ENCODE measurements at places on chromosomes 13 and 19.

DNA sequence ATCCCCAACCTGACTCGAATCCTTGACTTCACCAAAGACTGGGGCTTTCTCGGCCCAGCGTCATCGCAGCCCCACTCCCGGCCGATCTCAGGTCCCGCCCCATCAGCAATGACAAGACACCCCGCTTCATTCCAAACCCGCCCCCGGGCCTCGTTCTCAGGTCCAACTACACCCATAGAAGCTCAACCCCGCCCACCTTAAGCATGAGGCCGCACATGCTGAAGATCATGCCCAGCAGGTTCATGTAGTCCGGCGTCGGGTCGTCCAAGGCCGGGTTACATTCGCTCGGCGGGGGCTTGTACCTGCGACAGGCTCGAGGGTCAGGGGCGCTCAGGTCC lies 2.3 kb downstream of the WDR83 start:
- peak; percentile 63 for DNase-seq

DNA sequence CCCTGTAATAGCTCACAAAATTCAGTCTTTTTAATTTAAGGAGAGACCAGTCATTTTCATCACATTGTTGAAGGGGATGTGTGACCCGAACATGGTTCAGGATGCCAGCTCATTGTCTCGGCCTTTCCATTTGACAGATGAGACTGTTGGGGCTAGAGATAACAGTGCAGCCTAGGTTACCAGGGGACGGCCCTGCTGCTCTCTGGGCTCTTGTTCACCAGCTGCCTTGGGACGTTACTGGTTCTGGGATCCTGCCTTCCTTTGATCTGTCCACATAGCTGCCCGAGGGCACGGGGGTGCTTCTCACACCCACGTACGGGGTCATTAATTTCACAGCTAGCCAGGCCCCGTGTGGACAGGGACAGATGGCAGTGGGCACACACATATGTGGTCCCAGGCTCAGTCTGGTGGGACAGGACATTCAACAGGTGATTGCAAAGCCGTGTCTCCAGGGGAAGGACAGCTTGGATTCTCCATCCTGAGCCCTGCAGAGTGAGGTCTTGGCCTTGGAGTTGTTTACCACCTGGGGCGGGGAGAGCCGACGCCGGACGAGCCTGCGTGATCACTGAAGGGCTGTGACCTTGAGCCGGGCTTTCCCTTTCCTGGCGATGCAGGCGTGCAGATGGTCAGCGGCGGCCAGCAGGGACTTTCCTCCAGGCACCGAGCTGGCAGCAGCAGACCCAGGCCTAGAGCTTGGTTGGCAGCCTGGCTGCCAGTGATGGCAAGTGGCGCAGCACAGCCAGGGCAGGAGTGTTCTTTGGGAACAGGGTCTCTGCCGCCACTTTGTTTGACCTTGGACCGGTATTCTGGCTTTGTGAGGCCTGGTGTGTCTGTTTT lies 26.7 kb upstream of the NPAS1 start:
- DNase-seq, result no peak

- DNase-seq, result no peak
These were observed 29.8 kb downstream of the ADGRE2 start for GRCh38 chr19:14748601-14749000.

DNA sequence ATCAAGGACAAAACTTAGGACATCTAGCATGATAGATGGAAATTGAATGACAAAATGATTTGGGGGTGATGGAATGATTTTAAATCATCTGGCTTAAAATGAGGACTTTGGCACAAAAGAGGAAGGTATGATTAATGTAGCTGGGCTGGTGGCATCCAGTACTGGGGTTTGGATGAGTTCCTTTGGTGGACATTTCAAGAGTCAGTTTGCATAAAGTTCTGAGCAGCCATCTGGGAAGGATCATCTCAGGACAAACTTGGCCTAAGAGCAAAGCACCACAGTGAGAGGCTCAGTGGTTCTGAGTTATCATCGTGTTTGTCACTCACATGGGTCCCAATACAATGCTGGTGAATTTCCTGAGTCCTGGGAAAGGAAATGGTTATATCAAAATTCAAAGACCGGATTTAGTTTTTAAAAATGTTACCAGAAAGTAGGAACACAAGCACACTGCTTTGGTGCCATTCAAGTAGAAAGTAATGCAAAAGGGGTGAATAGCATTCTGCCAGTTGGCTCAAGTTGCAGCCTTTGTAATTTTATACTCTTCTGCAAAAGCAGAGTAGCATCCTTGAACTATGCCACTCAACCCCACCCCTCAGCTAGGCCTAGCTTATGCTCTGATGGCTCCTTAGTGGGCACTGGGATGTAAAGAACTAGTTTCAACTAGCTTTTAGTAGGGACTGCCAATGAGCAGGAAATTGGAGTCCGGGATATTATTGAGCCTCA lies 219.0 kb downstream of the COG6 start:
- DNase-seq, result peak; percentile 28

DNA sequence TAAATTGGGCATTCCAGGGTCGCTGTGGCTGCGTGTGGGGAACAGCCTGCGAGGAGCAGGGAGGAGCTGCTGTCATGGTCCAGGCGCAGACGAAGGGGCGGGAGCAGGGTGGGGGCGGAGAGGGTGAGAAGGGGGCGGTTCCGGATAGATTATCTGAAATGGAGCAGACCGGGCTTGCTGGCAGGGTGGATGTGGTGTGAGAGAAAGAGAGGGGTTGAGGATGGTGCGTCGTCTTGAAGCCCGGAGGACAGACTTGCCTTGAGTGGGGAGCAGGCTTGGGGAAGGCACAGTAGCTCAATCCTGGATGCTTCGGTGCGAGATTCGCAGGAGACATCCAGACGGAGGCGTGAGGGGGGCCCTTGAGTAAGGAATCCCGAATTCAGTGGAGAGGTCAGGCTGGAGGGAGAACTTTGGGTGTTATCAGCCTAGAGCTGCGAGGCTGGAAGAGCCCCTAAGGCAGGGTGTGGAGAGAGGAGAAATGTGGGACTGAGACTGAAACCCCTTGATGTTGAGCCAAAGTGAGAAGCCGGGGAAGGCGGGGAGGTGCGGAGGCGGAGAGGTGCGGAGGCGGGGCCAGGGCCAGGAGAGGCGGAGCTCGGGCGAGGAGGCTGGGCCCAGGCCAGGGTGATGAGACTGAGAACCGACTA lies 40.6 kb downstream of the DPF1 start:
- DNase-seq, result peak; percentile 67

- DNase-seq, result no peak
These were observed 300.1 kb downstream of the COG6 start for GRCh38 chr13:39955560-39955959.

DNA sequence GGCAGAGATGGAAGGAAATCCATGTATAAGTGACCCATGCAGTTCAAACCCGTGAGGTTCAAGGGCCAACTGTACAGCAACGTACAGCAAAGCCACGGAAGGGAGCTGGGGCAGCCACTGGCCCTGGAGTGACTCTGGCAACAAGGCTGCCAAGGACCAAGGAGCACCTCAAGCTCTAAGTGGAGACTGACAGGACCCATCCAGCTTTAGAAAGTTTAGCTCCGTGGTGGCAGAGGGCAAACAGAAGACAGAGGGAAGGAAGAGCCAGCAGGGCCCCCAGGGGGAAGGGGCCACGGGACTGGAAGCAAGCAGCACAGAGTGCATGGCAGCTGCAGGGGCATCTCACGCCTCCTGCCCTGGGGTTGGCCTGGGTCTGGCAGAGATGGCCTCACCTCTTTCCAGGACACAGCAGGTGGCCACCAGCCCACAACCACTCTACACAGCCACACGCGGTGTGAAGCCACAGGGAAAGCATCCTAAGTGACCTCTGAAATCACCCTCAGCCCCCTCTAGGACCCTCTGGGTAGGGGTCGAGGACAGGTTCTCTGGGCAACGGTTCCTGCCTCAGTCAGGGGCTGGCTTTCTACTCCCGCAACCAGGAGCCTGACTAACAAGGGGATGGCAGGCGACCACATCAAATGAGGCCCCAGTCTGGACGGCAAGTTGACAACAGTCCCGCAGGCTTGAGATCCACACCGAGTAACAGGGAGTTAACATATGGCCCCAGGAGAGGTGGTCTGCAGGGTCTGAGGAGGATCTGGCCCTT lies 3.8 kb downstream of the MIER2 start:
- no peak for DNase-seq

- DNase-seq, result no peak
These were observed 22.4 kb downstream of the AMER2 start for GRCh38 chr13:25149711-25150110.

- peak; percentile 14 for DNase-seq
These were observed 64.2 kb upstream of the UQCRFS1 start for GRCh38 chr19:29277102-29277501.

- peak; percentile 58 for DNase-seq
These were observed 66.6 kb upstream of the ZNF527 start for GRCh38 chr19:37304190-37304883.

DNA sequence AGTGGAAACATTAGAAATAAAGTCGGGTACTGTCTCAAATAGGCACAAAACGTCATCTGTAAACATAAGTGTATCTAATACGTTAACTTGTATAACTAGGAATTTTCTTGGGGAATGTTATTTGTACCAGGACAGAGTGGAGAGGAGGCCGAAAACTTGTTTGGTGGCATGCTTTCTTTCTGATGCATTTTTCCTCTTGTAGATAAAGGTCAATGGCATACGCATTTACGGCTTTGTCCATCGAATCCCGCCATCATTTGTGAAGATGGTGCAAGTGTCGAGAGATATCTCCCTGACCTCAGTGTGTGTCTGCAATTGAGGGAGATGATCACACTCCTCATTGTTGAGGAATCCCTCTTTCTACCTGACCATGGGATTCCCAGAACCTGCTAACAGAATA lies 4.7 kb downstream of the LGALS13 start:
- no peak for DNase-seq

- DNase-seq, result no peak
These were observed 16.2 kb downstream of the CERS1 start for GRCh38 chr19:18879579-18880373.

DNA sequence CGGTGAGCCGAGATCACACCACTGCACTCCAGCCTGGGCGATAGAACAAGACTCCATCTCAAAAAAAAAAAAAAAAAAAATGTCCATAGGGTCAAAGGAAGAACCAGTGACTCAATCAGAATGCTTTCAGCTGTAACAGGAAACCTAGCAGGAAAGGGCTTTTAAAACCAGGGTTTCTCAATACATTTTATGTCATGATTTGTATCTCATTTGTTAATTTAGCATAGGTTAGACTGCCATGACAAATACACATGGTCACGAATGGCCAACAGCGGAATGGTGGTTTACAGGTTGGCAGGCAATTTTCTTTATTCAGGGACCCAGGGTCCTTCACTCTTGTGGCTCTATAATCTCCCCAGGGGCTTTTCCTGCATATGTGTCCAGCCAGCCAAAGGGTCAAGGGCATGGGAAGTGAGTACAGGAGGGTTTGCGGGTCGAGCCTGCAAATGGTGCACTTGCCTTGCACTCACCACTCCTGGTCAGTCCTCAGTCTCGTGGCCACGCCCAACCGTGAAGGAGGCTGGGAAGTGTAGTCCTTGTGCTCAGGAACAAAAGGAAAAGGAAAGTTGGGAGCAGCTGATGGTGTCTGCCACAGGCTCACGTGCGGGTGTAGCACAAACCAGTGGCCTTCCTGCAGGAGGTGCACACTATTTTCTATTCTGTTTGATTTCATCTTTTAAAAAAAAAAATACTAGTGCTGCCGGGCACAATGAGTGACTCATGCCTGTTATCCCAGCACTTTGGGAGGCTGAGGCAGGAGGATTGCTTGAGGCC lies 14.8 kb downstream of the DHX34 start:
- no peak for DNase-seq

Measured in AG08395 (cell line).